ENCODE measurements at places on chromosomes 5 and 9.

DNA sequence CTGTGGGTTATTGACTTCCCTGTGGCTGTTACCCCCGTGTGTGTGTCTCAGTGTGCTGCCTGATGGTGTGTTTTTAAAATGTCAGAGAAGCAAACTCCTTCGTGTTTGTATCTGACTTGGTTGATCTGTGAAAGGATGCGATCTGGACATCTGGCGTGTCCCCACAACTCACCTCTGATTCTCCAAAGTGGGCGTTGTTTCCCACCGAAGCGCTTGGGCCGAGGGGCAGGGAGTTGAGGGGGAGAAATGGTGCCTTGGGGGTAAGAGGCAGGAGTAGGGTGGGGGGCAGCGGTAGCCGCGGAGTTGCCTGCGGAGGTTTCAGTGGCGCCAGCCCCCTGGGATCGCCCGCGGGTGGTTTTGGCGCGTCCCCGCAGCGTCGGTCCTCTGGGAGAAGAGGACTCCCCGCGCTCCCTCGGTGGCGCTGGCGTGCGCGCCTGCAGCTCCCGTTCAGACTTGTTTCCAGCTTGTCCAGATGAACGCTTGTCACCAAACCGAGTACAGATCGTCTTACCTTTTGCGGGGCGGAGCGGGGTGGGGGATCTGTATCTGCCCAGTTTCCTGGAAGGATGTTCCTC lies 1.1 kb downstream of the MAST4 start:
- no peak for DNase-seq

DNA sequence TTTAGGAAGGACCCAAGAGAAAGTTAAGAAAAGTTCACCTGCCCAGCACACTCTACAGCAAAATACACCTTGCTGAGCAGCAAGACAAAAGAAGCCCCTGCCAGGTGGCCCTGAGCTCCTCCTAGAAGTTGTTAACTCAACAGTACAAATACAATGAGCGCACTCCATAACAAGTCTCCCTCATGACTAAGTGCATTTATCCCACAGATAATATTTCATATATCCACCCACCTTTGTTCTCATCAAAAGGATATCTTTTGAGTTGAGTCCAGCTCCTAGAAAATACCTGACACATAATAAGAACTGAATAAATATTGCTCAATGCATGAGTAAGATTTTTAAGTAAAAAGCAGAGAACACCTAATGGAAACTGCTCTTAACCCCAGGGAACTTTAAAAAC lies 73.3 kb downstream of the ABCA1 start:
- DNase-seq = no peak

GRCh38 chr5:134430001-134430569 lies 18.4 kb upstream of the CDKN2AIPNL start:
- no peak for DNase-seq

- DNase-seq = no peak
These were observed 80.4 kb downstream of the DCP2 start for GRCh38 chr5:113056988-113057387.

GRCh38 chr5:60312098-60312497 lies 387.9 kb downstream of the DEPDC1B start:
- DNase-seq = no peak

DNA sequence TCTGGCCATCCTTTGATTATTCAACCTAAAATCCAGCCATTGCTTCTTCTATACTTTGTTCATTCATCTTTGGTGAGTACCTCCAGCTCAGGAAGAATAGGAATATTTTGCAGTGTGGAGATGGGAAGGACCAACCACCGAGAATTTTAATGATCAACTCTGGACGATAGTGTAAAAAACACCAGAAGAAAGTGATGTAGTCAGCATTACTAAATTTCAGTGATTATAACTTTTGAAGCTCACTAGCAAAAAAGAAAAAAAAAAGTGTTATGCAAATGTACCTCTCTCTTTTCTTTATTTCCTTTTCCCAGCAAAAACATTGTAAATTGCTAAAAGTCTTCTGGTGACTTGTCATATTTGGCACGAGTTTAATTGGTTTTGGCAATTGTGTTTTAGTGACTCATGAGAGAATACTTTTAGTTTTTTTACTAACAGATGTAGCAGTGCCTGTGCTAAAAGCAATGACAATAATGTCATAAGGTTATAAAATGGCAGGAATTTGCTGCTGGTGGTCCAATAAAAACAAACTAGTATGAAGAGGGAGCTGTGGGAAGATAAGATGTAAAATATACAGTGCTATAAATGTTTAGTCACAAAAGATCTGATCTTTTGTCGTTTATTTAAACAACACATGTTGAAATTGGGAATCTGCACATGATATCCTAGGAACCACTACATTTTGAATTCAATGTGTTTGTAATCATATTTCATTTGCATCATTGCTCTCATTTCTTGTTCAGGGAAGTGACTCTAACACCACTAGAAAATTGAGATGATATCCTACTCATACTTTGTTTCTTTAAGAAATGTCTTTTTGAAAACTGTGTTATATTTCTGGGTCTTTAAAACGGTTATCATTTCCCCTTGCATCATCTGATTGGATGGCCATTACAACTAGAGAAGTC lies 81.3 kb upstream of the ERCC6L2 start:
- DNase-seq = peak; percentile 99

DNA sequence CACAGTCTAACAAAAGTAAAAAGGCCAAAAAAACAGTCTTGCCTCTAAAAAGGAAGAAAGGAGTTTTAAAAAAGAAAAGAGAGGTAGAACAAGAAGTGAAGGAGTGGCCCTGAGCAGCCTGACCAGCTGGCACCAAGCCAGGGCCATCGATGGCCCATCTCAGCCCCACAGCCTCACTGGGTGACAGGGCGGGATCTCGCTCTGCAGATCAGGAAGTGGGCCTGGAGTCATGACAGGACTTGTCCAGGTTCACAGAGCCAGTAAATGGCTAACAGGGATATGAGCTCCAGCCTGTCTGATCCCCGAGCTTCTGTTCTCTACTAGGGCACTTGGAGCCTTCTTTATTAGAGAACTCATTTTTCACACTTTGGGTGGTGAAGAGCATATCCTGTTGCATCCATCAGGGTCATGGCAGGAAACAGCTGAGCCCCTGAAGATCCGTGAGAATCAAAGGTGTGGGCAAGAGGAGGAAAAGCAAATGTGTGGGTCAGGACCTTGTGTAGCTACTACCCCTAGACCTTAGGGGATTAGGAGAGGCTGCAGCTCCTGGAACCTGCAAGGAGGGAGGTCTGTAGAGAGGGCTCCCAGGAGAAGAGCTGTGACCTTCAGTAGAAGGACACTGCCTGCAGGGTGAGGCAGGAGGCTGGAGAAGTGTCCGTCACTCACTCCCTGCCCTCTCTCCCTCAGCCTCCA lies 299.0 kb upstream of the MSX2 start:
- DNase-seq = no peak

GRCh38 chr9:20997503-20998076 lies 33.9 kb downstream of the HACD4 start:
- DNase-seq = no peak

Measured in fibroblast of gingiva (primary cell).